NCI-H1694 (cell line): ENCODE measurements at places on chromosomes 2 and 18.

GRCh38 chr2:112583497-112584133 lies 794 bp upstream of the CHCHD5 start:
- no peak for DNase-seq

DNA sequence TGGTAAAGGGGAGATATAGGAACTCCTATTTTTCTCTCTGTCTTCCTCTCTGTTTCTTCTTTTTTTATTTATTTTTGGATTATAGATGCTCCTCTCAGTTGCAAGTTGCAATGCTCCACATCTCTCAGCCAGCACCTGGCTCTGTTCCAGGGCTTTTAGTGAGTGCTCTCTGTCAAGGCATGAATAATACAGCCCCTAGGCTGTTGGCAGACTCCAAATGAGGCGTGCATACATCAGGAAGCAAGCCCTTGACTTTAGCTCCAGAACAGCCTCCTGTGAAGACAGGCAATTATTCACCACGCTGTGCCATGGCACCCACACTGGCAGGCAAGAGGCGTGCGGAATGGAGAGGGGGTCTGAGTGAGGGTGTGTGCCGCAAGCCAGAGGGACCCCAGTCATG lies 228.1 kb upstream of the PXDN start:
- DNase-seq, result peak; percentile 100

DNA sequence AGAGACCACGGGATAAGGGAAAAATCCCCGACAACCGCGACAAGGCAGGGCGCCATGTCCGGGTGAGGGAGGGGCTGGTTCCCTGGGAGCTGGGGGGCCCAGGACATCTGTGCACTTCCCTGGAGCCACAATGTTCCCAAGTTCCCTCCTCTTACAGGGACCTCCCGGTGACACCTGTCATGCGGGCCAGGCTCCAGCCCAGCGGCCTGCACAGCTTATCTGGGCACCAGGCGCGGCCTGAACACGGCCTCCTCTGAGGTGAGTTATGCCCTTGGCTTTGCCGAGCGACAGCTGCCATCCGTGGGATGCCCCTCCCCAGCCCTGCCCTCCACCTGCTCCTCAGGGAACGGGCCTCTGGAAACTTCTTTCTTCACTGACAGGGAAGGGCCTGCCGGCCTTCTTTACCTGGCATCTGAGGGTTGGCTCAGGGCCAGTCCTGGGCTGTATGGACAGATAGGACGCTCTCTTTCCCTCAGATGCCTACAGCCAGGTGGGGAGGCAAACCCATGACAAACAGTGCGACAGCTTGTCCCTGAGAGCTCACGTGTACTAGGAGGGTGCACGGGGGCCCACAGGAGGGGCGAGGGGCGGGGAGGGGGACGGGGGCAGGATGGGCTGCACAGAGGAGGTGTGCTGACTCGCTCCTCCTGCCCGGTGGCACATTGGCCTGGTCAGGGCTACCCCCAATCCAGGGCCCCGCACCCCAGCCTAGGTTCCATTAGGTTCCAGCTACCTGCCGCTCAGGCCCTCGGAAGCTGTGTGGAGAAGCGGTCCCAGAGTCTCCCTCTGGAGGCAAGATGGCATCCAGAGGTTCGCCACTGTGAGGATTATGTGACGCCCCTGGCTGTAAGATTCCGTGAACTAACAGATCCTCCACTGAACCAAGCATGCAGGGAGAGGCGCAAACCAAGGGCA lies 34.9 kb upstream of the HPCAL1 start:
- DNase-seq, result peak; percentile 53

DNA sequence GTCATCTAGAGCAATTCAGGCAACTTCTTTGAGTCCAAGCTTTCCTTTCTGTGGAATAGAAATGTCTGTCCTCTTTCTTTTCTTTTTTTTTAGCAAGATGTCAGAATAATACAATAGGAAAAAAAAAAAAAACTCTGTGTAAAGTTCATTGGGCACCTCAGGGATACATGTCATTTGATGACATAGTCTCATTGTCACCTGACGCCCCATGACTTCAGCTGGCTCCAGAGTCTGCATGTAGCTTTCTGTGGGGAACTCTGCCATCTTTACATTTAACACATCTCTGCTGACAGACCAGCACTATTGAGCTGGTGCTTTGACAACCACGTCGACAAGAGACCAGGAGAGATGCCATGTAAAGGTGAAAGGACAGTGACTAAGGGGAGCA lies 172.5 kb upstream of the KLF7 start:
- no peak for DNase-seq

GRCh38 chr2:186561467-186562208 lies 28.2 kb upstream of the ITGAV start:
- DNase-seq, result no peak

DNA sequence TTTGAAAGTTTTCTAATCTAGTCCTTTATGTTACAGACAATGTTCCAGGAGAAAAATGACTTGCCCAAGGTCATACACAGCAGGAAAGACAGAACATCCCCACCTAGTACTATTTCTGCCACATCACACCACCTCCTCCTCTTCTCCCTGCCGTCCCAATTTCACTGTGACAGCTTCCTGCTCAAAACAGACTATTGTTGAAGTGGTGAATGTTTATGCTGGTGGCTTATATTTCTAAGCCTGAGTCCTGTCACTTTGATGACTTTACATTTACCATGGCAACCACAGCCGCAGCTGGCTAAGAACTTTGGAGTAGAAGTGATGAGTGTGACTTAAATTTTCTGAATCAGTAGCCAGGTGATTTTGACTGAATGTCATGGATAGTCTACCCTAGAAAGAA lies 10.0 kb downstream of the GALNT5 start:
- no peak for DNase-seq

- peak; percentile 89 for DNase-seq
Measured at GRCh38 chr2:32715981-32716380, 88.1 kb downstream of the TTC27 start.

DNA sequence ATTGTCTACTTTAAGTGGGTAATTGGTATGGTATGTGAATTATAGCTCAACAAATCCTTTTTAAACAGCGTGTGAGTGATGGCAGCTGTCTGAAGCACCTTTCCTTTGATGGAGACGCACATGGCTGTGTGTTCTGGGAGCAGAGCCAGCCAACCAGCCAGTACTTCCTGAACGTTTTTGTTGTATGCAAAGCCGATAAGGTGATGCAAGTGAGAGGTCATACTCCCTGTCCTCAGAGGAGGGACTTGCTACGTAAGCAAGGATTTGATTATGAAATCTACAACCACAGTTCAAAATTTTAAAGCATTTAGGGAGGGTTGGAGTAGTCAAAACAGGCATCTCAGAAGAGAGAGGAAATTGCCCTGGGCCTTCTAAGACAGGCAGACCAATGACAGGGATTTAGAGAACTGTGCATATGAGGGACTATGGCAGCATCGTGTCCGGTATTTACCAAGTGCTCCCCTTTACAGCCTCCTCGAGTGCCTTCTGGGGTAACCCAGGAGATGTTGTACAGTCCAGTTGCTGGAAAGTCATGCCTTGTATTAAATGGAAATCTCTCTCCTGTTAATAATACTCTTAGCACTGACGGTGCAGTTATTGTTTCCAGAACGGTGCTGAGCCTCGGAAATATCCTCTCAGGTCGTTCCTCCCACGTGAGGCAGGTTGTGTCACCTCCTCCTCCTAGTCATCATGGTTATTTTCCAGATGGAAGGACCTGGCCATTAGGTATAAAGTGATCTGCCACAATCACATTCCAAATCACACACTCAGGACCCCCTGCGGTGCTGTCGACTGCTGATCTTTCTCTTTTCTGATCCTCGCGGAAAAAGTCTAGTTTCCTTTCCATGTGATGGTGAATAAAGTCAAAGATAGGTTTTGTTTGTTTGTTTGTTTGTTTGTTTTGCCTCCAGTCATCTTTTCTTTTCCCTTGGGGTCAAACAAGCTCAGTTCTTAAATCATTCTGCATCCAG lies 28.4 kb downstream of the ARHGEF4 start:
- DNase-seq, result peak; percentile 62

DNA sequence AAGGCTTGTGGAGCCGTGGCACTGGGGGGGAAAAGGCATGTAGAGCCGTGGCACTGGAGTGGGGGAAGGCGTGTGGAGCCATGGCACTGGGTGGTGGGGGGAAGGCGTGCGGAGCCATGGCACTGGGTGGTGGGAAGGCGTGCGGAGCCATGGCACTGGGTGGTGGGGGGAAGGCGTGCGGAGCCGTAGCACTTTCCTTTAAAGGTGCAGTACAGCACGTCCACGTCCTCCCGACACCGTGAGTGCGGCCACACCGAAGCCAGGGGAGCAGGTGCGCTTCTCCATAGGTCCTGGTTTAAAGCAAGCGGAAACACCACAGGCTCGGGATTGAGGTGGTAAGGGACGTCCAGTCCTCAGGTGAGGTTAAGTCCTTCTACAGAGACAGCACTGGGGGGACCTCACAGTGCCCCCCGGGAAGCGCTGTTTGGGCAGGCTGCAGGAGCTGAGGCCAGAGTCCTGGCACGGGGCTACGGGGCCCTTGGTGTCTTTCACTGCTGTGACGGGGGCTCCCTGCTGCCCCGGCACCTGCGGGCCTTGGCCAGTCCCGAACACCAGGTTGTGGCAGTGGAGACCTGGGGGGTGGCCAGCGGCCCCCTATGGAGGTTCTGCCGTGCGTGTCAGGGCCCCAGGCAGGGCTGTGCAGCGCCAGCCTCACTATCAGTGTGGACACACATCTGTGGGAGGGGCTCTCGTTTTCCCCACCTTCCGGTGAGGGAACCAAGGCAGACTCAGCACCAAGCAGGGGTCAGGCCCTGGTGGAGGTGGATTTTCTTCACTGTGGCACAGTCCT lies 93.0 kb upstream of the CTDP1 start:
- DNase-seq, result no peak

- peak; percentile 99 for DNase-seq
Measured at GRCh38 chr2:171723716-171724683, 36.7 kb downstream of the DYNC1I2 start.

DNA sequence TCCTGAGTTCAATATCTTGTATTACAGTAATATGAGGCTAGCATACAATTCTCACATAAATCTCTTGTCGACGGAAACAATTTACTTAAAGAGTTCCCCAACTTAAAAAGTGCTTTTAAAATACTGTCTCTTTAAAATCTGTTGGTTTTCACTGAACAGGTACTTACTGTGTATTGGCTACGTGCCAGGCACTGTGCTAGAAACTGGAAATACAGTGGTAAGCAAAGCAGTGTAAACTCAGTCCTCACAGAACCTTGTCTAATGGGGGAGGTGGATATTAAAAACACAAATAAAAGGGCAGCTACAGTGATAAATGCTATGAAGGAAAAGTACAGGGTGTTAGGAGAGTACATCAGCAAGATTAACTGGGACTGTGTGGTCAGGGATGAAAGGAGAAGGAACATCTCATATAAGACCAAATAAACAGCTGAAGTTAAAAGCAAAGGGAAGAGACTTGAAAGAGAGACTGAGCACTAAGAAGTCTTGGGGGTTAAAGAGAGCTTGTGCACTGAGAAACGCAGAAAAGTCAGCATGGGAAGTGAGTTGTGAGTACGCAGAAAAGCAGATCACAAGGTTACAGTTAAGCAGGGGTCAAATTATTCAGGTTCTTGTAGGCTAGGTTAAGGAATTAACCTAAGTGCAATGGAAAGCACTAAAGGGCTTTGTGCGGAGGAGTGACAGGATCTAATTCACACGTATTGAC lies 52.5 kb downstream of the USP40 start:
- no peak for DNase-seq

GRCh38 chr2:239908308-239908707 lies 116.8 kb downstream of the NDUFA10 start:
- no peak for DNase-seq

GRCh38 chr2:186379052-186379451 lies 107.0 kb upstream of the ZC3H15 start:
- DNase-seq, result no peak
